Muscle of arm (tissue), 14 donors: ENCODE measurements at places on chromosomes 5 and 9. TPM values are rescaled to one million over a fixed set of nuclear protein-coding genes. Genes with fewer than 3 reads are reported as not detected.

TAF1L gene
- 0.08 TPM for polyA plus RNA-seq

GRCh38 chr9:120863833-120864232 lies 13.2 kb downstream of the PHF19 start:
- no peak for DNase-seq

ZBTB34 gene
- polyA plus RNA-seq, result 11.0 TPM

GRCh38 chr9:18068900-18069299 lies 405.1 kb upstream of the ADAMTSL1 start:
- DNase-seq, result no peak

GRCh38 chr5:161545344-161546094 lies 1.0 kb downstream of the GABRB2 start:
- DNase-seq, result no peak

DNA sequence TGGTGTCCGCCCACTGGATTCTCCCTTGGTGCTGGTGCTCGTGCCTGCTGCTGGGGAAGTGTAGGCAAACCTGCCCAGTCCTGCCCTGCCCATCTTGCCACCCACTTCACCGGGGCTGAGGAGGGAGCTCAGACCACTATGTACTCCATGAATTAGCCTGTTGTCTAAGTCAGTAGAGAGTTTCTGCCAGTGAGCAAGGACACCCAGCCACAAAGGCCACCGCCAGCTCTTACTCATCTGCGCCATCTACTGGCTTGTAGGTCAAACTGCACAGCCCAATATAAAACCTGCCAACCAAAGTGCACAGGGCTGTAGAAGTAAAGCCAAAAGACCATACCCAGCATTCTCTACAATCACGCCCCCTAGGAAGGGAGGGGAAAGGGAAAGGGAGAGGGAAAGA lies 102.3 kb downstream of the GLIS3 start:
- no peak for DNase-seq

- peak; percentile 25 for DNase-seq
These were observed 810 bp downstream of the VPS13A start for GRCh38 chr9:77177894-77178794.

- no peak for DNase-seq
These were observed 9.7 kb upstream of the ZNF354A start for GRCh38 chr5:178740181-178740557.

CYSRT1 gene
- 0.91 TPM for polyA plus RNA-seq

GRCh38 chr5:61322738-61323725 lies 9.0 kb upstream of the ZSWIM6 start:
- no peak for DNase-seq

DNA sequence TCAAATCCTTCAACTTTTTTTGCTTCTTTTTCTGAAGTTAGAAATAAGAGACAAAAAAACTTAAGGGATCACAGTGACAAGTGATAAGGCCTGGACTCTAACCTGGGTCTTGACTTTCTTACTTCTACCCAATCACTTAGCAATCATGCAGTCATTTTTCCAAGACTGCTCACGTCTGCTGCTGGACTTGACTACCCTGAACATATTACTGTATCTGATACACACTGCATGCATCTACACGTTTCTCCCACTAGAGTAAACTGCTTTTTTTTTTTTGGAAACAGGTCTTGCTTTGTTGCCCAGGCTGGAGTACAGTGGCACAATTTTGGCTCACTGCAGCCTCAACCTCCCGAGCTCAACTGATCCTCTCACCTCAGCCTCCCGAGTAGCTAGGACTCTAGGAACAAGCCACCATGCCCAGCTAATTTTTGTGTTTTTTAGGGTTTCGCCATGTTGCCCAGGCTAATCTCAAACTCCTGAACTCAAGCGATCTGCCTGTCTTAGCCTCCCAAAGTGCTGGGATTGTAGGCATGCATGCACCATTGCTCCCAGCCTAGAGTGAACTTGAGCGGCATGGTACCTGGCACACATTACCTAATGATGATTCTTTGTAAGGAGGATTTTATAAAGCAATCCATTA lies 7.4 kb downstream of the PLIN2 start:
- no peak for DNase-seq

- DNase-seq, result no peak
These were observed 26.0 kb downstream of the HABP4 start for GRCh38 chr9:96476013-96476412.

GRCh38 chr5:135449644-135450043 lies 2.5 kb upstream of the DCANP1 start:
- DNase-seq, result no peak

GRCh38 chr5:109281136-109281690 lies 128.6 kb downstream of the PJA2 start:
- no peak for DNase-seq

EIF4E1B gene
- polyA plus RNA-seq, result not detected

TAF11L14 gene
- polyA plus RNA-seq, result not detected

GRCh38 chr9:116580853-116581252 lies 106.3 kb upstream of the TRIM32 start:
- no peak for DNase-seq

GRCh38 chr5:54732108-54732507 lies 214.5 kb downstream of the SNX18 start:
- DNase-seq, result no peak
